ENCODE measurements at places on chromosomes 13 and 19.

- DNase-seq = no peak
Observed at GRCh38 chr19:49716154-49716553, 25.2 kb downstream of the CPT1C start.

GRCh38 chr13:92473765-92474475, 752.7 kb upstream of the GPC6 start:
- no peak for DNase-seq

- DNase-seq = no peak
Observed at GRCh38 chr19:15123900-15124299, 16.7 kb downstream of the SYDE1 start.

DNA sequence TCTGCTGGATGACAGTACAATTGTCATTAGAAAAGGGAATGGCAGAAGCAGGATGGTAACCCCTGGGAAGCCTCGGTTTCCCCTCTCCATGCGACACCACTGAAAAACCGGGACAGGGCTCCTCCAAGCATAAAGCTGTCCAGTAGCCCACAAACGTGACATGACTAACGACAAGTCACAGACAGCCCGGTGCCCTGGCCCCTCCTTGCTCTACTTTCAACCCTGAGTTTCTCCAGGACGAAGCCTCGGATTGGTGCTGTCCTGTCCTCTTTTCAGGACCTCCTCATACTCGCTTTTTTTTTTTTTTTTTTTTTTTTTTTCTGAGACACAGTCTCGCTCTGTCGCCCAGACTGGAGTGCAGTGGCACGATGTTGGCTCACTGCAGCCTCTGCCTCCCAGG, 16.3 kb downstream of the DPP9 start:
- DNase-seq = no peak
